ENCODE measurements at places on chromosomes 7 and 10.

DNA sequence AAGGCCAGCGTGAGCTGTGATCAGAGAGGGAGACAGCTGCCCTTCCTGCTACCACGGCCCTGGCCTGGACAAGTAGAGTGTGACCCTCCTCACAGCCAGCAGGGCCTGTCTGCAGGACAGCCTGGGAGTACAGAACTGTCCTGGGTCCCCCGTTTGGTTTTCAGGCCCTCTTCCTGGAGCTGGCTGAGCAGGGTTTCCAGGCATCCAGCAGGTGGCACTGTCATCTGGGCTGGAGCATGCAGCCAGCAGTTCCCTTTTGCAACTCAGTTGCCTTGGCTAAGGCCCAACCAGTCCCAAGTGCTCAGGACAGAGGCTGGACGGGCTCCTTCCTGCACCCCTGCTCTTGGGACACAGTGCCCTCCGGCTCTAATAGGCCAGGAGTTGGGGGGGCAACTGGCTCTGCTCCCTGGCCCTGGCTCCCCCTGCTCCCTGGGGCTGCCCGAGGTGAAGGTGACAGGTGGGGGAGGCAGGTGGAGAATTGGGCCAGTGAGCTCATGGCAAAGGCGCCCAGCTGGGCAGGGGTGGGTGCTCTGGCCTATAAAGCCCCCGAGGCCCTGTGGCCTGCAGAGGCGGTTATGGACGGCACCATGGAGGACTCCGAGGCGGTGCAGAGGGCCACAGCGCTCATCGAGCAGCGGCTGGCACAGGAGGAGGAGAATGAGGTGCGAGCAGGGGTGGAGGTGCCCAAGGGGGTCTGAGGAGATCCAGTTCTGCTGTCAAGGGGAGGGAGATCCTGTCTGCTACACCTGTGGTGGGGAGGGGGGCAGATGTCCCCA, at the start of gene ANKRD2:
ANKRD2 (plus strand) TSS at position 566 of the 776 bp plus-strand sequence; CDS start at position 576, 10 bp downstream.
- peak; percentile 47 for DNase-seq

DNA sequence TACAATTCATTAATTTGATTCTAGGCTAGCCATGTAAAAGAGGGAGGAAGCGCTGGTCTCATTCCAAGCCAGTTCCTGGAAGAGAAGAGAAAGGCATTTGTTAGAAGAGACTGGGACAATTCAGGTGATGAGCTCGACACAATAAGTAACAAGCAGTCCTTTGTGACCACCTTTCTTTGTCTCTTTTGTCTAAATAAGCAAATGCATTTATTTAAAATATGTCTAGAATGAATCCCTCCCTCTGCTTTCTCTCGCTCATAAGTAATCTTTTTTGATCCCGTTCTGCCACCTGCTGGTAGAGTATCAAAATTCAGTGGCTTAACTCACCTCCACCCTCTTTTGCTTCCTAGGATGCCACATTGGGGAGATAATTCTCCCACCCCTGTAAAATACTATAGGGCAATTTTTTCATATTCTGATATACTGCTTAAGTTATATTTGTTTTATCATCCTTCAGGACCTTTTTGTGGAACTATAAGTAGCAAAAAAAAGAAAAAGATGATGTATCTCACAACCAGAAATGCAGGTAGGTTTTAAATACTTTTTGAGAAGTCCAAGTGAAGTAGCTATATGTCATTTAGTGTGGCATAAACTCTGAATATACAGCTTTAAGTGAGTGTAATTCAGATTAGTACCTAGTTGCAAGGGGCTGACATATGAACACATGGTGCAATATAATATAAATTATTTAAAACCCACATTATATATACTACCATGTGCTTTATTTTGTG, 91.5 kb downstream of the GSDME start:
- peak; percentile 1 for DNase-seq

DNA sequence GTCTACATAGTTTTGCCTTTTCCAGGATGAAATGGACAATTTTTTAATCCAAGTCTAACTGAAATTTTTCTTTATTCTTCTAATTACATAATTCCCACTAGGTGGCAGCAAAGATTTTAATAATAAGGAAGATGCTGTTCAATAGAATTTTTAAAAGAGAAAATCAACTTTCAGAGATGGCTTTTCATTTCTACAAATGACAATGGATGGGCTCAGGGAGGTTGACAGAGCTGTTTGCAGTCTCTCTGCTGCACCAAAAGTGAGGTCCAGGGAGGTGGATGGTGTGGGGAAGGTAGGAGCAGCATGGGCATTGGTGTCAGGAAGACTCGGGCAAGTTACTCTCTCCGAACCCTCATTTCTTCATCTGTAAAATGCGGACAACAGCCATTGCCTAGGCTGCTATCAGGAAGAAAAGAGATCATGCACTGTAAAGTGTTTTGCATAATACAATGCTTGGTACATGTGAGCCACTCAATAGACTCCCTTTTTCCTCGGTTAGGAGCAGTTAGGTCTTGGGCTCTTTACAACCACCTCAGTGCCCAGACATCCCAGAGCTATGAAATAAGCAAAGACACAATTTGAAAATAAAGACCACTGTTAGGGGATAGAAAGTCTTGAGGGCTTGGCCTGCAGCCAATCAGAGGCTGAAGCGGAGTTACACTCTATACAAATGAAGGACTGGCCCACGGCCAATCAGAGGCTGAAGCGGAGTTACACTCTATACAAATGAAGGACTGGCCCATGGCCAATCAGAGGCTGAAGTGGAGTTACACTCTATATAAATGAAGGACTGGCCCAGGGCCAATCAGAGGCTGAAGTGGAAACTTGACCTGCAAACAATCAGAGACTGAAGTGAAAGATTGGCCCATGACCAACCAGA, 107.1 kb downstream of the ABLIM1 start:
- no peak for DNase-seq

- no peak for DNase-seq
Measured at GRCh38 chr7:50637725-50638643, 72.8 kb upstream of the DDC start.

- no peak for DNase-seq
Measured at GRCh38 chr10:75679536-75679935, 248.1 kb downstream of the LRMDA start.

- no peak for DNase-seq
Measured at GRCh38 chr10:105837951-105838350, 1196.9 kb downstream of the SORCS3 start.

GRCh38 chr7:101411508-101411874, 48.8 kb downstream of the COL26A1 start:
- DNase-seq = no peak

- no peak for DNase-seq
Measured at GRCh38 chr7:4045975-4046374, 636.1 kb upstream of the FOXK1 start.

GRCh38 chr10:124963866-124964720, 22.2 kb downstream of the ZRANB1 start:
- no peak for DNase-seq

- DNase-seq = no peak
Measured at GRCh38 chr7:158414486-158414961, 173.1 kb downstream of the PTPRN2 start.

GRCh38 chr7:138816650-138817049, 18.7 kb upstream of the ATP6V0A4 start:
- no peak for DNase-seq

DNA sequence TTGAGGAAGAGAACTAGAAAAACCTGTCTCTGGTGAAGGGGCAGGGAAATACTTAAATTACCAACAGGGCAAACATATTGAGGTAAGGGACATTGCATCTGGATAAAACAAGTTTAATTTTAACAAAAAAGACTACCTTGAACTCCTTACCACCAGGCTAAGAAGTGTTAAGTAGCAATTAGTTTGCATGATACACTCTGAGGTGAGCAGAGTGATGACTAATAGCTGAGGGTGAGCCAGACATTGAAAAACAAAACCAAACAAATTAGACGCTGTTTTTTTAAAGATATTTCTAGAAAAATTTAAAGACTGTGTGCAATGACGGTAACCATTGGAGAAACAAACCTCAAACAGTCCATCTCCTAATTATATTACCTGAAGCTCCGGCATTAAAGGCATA, 105.9 kb downstream of the ANKRD7 start:
- no peak for DNase-seq
